Lung microvascular endothelial cell (primary cell): ENCODE measurements at places on chromosomes 1 and 21.

GRCh38 chr1:150149271-150150132 is at the start of gene PLEKHO1:
PLEKHO1 (plus strand) TSS chr1:150149916; CDS start chr1:150150258, 342 bp downstream.
- peak; percentile 86 for DNase-seq

DNA sequence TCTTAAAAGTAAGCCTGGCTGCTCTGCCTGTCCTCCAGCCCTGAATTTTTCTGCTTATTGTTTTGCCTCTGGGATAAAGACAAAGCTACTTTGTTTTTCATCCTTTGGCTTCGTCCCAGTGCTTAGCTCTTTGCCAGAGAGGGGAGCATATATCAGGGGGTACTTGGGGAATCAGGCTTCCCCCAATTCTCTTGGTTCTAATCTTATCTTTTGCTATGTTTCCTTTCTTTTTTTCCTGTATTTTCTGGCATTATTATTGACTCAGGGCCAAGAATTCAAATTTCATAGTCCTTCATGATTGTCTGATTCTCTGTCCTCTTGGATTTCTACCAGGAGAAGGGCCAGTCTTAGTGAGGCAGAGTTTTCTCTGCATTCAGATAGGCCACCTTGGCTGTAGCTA is 51.2 kb downstream of the GIPC2 start:
- DNase-seq: peak; percentile 70

DNA sequence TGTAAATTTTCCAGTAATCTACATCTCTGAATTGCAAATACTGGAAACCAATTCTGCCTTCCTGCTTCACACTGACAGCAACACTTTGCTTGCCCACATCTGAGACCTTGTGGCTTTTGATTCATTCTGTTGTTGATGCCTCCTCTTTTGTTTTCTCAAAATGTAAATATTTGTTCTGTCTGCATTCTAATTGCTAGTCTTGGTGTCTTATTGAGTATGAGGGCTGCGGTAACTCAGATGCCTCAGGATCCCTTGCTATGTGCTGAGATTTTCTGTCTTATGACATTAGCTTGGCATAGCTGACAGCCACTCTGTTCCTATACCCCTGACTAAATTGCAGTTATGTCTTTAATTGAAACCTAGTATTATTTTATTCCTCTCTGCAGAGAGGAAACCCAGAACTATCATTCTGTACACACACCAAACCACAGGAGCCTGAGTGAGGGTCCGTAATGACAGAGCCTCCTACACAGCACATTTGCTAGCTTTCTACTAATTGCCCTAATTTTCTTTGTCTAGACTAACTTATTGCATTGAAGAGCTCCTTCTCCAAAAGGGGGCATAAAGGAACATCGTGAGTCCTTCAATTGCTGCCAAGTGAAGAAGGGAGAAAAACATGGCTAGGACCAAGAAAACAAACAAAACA is 72.1 kb downstream of the GREM2 start:
- DNase-seq: no peak

DNA sequence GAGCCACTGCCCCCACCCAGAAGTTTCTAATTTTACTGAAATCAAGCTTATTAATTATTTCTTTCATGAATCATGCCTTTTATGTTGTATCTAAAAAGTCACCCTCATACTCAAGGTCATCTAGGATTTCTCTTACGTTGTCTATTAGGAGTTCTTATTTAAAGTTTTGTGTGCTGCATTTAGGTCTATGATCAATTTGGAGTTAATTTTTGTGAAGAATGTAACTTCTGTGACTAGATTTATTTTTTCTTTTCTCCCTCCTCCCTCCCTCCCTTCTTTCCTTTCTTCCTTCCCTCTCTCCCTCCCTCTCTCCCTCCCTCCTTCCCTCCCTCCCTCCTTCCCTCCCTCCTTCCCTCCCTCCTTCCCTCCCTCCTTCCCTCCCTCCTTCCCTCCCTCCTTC is 317.6 kb downstream of the PLA2G4A start:
- DNase-seq: no peak

DNA sequence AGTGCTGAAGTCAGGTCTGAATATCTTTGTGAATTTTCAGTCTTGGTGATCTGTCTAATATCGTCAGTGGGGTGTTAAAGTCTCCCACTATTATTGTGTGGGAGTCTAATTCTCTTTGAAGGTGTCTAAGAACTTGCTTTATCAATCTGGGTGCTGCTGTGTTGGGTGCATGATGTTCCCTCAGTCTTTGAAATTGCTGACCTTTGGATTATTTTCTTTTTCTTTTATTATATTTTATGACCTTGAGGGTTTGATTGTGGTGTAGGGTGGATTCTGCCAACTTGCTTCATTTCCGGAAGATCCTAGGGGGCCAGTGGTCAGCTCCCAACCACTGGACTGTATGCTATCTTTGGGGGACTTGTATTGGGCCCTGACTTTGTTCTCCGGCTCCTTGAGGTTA is 415.3 kb downstream of the USP25 start:
- DNase-seq: no peak

GRCh38 chr1:77126307-77126706 is 92.9 kb downstream of the PIGK start:
- DNase-seq: peak; percentile 81

DNA sequence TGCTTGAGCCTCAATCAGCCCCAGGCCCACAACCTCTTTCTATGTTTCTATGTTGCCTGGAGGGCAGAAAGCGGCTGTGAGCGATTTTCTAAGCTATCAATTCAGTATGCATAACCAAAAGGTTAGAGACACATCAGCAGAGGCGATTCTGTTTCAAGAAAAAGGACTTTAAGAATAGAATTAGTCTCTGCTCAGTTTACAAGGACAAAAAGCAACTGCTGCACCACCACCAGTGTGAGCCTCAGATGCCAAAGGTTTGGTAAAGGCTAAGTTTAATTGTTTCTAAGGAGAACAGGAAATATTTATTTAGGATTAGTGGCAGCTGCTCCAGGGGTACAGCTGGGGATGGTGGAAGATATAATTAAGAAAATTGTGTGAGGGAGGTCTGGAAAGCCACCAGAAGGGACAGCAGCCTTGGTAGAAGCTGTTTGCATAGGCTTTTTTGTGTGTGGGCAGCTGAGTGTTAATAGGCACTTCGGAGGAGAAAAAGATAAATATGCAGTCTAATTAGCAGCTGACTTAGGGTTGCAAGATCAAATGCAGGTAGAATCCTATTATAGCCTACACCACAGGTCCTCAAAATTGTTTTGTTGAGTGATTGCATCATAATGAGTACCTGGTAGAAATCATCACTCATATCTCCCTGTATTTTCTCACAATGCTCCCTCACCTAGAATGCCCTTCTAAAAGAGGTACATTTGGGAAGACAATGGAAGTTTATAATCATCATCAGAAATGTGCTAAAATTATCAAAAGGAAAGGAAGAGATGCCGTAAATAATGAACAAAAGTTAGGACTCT is 35.8 kb downstream of the ZC3H11B start:
- DNase-seq: no peak

DNA sequence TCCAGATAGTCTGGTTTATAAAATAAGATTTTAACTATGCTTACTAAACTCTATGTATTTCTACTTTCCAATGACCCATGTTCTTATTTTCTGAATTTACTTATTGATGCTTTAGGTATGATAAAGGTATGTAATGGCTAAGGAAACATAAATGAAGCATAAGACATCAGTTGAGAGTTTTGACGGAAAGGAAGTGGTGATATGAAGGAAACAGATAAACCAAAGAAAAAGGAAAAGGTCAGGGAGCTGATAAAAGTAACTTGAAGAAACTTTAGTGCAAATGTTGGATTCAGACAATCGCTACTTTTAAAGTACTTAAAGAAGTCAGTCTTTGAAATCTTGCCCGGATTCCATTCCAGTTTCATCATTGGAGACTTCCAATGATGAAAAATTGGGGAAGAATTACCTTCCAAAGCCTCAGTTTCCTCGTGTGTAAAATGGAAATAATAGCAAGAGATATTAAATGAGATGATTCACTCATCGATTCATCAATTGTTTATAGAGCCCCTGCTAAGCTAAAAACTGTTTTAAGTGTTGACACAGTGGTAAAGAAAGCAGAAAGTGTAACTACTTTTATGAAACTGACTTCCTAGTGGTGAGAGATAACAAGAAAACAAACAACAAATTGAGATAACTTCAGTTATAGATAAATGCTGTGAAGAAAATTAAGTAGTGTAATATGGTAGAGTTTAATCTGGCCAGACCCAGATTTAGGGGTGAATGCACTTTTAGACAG is 10.6 kb downstream of the PTPRC start:
- DNase-seq: no peak

GRCh38 chr1:4599521-4599920 is 54.9 kb upstream of the AJAP1 start:
- no peak for DNase-seq

DNA sequence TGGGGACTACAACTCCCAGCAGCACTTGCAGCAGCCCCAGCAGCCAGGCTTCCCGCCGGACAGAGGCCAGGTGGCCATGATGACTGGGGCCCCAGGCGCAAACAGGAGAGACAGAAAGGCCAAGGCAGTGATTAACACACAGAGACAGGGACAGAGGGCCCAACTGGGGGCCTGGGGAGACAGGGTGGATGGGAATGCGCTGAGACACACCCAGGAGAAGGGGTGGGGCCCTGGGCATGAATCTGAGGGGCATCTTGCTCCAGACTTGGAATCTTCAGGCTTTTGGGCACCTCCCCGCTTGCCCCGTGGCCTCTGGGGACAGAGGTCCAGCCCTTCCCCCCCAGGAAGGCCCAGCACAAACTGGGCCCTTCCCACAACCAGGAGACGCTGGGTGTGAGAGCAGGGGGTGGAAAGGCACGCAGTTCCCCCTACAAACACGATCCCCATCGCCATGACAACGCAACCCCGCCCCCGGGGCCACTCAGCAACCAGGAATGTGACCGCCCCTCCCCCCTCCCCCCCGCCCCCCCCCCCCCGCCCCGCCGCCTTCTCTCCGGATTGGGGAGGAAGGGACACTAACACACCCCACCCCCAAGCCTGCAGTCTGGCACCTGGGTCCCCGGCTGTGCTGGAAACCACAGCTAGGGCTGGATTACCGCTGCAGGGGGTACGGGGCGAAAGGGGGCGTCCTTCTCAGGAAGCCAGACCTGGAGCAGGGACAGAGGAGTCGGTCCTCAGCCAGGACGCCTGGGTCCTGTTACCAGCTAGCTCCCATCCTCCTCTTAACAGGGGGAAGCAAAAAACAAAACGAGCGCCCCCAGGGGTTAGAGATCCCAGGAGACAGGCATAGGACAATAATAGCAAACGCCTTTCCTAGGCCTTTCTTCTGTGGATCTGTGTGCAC is 4.5 kb downstream of the HDGF start:
- DNase-seq: peak; percentile 97

DNA sequence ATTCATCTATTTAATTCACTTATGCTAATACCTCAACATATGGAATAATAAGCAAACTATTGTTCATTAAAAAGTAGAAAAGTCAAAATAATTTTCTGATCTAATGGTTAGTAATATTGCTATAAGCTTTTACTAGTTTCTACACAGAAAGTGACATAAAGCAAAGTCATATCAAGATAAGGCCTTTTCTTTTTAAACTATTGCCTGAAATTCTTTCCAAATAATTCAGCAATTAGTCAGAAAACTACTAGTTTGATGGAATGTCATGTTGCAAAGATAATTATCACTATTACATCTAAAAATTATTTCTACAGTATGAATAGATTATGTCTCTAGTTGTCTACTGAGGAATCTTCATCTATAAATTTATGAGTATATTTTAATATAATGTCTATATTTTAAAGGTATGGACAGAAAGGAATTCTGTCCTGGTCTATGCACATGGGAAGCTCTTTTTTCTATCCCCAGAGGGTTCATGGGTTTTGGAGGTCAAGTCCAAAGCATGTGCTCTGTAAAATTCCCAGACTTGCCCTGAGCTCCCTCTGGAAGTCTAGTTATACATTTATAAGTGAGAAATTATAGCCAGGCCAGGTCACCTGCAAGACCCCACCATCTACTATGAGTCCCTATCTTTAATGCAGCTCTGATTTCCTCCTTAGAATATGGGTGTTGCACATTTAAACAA is 84.6 kb upstream of the DPYD start:
- no peak for DNase-seq

DNA sequence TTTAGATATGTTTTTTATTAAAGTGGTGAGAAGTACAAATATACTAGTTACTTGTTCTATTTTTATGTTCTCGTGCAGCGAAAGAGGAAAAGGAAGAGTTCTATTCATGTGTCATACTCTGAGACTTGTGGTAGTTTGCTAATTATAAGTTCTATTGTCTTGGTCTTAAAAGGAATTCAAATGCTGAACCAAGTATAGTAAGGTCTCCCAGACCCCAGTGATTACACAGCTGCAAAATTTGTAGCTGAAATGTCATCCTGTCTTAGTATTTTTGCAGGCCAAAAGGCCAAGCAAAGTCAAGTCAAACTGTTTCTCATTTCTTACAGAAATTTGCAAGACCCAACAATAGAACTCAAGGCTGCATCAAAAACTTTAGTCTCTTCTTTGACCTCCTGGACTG is 268.7 kb downstream of the CHRM3 start:
- no peak for DNase-seq

DNA sequence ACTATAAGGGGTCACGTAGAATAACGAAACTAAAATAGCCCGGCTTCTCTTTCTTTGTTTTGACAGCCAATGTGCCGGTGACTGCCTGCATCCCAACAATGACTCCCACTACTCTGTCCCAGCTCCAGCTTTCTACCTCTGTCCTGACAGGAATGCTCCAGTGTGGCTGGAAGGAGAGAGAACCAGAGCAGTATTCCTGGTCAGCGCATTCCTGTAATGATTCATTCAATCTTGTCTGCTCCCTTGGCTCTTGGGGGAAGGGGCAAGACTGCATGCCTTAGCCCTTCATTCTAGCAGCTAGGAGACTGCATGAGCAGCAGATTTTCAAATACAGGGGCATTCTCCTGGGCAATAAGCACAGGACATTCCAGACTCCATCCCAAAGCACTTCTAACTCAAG is 132.1 kb upstream of the PRMT6 start:
- peak; percentile 4 for DNase-seq

DNA sequence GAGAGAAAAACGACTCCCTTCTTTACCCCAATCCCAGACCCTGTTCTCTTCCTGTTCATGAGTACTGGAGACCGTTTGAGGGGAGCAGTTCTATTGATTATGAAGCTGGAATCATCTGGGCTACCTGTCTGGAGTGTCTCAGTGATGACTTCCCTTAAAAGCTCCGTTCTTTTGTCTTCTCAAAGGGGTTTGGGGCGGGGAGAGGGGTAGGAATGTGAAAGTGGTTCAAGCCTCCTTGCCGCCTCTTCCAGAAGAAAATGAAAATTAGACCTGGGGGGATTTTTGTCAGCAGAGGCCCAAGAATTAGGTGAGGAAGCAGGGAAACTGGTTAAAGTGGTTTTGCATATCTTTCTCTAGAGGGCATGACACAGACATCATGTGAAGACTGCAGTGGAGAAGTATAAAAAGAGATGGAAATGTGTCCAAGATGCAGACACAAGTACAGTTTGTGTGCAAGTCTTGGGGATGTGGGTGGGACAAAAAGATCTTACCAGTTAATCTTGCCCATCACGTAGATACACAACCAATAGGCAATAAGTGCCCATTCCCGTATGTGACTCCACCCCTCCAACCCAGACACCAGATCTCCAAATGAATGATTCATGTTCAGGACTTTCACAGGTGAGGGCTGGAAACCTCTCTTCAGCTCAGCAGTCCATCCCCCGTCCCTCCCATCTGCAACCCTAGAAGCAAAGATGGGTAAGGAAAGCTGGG is 470 bp upstream of the MTMR11 start:
- DNase-seq: no peak

GRCh38 chr21:43619856-43620255 is 39.4 kb downstream of the HSF2BP start:
- DNase-seq: peak; percentile 15
